ENCODE measurements at places on chromosomes 3 and 15.

DNA sequence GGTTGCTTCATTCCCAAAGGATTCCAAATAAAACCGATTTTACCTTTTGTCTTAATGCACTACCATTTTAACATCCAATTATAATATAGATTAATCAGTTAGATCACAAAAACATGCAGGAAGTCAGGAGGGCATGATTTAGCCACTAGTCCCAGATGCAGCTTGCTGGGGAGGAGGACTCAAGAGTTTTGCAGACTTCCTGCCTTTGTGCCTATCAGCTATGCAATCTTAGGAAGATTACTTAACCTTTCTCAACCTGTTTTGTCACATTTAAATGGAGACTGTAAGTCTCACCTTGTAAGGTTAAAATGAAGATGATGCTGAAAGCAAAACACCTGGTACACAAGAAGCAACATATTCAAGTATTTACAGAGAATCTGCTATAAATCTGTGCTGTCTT lies 242.4 kb upstream of the GOLIM4 start:
- DNase-seq = no peak

DNA sequence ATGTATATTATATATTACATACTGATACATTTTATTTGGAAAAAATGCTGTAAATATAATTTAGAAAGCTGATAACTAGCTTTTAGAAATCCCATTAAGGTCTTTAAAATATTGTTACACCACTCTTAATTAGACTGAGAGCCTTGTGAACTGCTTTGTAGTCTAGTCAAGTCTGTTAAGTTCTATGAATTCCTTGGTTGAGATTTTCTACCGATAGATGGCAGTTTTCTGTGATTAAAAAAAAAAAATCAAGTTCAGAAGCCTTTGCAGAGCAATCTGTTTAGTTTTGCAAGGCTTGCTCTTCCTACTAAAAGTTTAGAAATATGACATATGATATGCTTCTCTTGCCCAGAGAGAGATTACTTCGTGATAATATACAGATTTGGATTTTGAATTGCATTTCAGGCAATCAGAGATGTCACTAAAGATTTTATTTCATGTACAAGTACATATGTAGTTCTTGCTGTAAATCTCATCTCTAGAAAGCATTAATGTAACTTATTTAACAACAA lies 60.4 kb upstream of the SLITRK3 start:
- no peak for DNase-seq

DNA sequence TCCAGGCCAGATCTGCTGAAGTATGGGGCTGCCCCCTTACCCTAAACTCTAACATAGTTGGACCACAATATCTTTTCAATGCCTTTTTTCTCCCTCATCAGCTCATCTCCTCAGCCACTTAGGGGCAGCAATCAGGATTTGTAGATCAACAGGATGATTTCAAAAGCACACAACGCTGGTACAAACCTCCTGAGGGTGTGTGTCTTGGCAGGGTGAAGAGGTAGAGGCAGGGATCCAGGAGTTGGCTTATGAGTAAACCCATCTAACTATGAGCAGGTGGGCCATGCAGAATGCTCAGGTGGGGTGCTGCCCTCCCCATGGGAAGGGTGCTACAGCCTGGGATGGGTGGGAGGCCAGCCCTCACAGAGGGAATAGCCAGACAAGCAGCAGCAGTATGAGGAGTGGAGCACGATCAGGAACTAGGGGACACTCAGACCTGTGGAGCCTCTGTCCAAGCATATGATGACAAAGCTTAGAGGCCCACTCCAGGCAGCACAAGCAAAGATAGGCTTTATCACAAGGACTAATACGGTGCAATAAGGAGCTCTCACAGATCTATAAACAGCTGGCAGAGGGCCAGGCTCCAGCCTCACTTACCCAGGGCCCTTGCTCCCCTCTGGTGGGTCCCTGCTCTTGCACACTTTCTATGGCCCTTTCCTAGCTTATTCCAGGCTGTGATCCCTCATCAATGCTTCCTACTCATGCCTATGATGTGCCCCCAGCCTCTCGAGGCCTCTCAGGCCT lies 32.2 kb downstream of the IL20RB start:
- DNase-seq = no peak

- DNase-seq = no peak
Measured at GRCh38 chr15:39787479-39787878, 4.8 kb upstream of the FSIP1 start.

DNA sequence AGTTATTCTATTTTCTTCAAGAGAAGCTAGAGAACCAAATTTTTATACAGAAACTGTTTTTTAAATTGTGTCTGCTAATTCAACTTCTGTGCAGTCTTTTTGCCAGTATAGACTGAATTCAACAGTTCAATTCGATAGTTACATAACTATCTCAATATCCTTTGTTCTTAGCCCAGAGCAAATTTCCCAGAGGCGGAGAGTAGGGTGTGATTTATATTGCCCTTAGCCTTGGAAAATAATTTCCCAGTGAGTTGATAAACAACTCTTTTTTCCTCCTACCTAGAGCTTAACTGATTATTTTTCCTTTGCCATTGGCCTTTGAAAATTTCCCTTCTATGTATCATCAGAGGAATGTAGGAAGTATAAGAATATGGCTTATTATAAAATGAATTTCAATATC lies 420.5 kb downstream of the NSUN3 start:
- no peak for DNase-seq
